ENCODE measurements at places on chromosomes 13 and 19. TPM values are rescaled to one million over a fixed set of nuclear protein-coding genes. Genes with fewer than 3 reads are reported as not detected.

- DNase-seq, result no peak
These were observed 12.7 kb downstream of the LPAR6 start for GRCh38 chr13:48400090-48400694.

DNA sequence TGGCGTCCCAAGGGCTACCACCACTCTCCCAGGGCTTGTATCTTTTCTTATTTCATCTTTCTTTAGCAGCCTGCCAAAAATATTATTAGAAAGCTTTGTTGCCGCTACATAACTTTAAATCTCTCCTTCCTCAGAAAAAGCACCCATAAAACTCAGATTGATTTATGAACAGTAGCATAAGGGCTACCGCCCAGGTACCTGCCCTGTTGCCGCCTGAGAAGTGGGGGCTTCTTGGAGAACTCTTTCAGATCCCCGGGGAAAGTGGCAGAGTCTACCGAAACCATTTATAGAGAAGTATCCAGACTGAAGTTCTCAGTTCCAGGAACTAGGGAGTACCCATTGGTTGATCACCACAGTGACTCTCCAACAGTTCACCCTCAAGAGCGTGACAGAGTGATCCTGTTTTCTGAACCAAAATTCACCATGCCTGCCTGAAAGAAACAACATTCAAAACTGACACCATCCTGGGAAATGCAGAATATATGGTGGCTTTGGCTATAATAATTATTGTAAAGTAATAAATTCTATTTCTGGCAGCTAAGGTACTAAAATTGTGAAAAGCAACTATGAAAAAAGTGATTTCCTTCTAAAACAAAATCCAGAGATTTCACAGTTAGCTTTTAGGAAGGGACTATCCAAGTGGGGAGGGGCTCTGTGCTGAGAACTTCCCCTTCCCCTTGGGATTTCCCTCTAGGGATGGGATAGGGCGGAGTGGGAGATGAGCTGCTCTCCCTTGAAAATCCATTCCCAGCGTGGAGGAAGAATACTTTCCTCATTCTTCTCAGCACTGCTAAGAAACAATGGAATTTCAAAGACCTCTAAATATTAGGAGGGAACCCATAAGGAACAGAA is 877 bp upstream of the N4BP2L1 start:
- DNase-seq, result no peak

- DNase-seq, result no peak
These were observed 334 bp upstream of the ANGPTL6 start for GRCh38 chr19:10102787-10103236.

The IRS2 gene
- 0.65 TPM for total RNA-seq

The THSD1 gene
- total RNA-seq, result 77.2 TPM

DNA sequence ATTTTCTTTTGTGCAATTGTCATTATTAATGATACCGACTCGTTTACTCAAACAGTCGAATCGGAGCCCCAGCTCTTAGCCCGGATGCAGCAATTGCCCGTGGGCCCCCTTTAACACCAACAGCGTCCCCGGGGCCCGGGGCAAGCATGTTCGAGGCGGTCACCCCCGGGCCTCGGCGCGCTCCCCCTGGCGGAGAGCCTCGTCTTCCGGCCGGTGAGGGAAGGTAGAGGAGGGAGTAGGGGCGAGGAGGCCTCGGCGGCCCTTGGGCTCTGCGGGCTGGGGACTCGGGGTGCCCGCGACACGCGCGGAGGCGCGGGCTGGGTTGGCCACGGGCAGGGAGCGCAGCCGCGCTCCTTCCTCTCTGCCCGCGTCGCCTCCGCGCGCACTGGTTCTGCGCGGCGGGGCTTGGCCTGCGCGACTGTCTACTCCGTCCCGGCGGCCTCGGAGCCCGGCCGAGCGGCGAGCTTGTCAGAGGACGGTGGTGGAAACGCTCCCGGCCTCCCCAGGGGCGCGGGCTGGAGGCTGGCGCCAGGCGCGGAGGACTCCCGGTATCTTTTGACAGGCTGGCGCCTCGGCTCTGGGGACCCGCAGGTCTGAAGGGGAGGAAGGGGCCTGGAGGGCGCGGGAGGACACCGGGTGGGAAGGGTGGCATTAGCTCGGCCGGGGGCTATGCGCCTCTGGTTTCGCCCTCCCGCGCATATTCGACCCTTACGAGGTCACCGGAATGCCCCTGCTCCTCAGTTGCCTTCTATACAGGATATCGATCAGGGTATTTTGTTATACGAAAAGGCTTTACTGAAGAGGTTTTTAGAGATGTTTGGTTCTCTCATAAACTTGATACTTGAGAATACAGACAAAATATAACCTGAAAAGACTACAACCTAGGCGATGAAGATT is 1.5 kb downstream of the BIVM start:
- peak; percentile 85 for DNase-seq

- DNase-seq, result no peak
These were observed 576.0 kb downstream of the PCDH17 start for GRCh38 chr13:58207501-58207900.

DNA sequence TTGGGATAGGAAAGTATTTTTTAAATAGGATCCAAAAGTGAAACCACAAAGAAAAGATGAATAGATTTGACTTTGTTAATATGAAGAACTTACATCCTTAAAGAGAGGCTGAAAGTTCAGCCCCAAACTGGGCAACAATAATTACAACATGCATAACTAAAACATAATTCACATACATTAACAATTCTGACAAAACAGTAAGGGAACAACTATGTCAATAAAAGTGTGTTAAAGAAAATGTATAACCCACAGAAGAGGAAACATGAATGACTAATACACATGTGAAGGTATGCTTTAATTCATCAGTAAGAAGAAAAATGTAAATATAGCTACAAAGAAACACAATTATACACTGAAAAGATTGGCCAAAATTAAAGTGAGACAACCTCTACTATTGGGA is 1597.6 kb upstream of the MIR17HG start:
- DNase-seq, result no peak

GRCh38 chr13:84931264-84931663 is 868.0 kb downstream of the SLITRK6 start:
- DNase-seq, result no peak

The ACP7 gene
- not detected for total RNA-seq

DNA sequence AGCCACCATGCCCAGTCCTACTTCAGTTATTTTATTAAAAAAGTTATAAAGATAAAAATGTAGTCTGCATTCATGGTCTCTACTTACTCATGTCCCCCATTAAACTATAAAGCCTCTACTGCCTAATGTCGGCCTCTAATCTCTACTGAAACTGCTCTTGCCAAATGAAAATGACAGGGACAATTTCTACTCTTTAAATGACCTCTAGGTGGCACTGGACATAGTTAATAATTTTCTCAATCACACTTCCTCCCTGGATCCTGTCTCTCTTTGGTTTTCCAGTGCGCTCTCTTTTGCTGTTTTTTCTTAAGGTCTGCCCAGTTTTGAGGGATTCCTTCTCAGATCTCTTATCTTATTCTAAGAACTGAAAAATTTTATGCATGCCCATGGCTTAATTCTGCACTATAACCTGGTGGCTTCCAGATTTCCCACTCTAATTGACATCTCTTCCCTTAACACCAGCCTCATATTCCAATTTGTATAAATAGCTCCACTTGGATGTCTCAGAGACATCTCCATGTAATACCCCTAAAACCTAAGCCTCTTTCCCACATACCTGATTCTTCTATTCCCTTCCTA is 54.3 kb downstream of the MTMR6 start:
- DNase-seq, result peak; percentile 43

The BEST2 gene
- total RNA-seq, result not detected

The SMIM44 gene
- not detected for total RNA-seq

The CABP5 gene
- total RNA-seq, result not detected

DNA sequence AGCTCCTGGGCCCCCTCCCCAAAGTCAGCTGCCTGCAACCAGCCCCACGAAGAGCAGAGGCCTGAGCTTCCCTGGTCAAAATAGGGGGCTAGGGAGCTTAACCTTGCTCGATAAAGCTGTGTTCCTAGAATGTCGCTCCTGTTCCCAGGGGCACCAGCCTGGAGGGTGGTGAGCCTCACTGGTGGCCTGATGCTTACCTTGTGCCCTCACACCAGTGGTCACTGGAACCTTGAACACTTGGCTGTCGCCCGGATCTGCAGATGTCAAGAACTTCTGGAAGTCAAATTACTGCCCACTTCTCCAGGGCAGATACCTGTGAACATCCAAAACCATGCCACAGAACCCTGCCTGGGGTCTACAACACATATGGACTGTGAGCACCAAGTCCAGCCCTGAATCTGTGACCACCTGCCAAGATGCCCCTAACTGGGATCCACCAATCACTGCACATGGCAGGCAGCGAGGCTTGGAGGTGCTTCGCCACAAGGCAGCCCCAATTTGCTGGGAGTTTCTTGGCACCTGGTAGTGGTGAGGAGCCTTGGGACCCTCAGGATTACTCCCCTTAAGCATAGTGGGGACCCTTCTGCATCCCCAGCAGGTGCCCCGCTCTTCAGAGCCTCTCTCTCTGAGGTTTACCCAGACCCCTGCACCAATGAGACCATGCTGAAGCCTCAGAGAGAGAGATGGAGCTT is 4.7 kb upstream of the CEACAM5 start:
- no peak for DNase-seq

GRCh38 chr13:35723053-35723461 is 246.6 kb upstream of the MAB21L1 start:
- no peak for DNase-seq

The NTF4 gene
- total RNA-seq, result not detected

- no peak for DNase-seq
These were observed 759.9 kb downstream of the GPC5 start for GRCh38 chr13:92158346-92158745.

The IZUMO1 gene
- 0.22 TPM for total RNA-seq

The SKA3 gene
- 1.8 TPM for total RNA-seq

The CGB5 gene
- total RNA-seq, result not detected

- peak; percentile 26 for DNase-seq
These were observed 915 bp downstream of the F10 start for GRCh38 chr13:113123226-113124201.

The GJA3 gene
- total RNA-seq, result not detected

- DNase-seq, result peak; percentile 51
These were observed 71.4 kb downstream of the ALOX5AP start for GRCh38 chr13:30806784-30807183.

The LRRC4B gene
- total RNA-seq, result under 0.01 TPM

- peak; percentile 47 for DNase-seq
These were observed 38.8 kb upstream of the ALOX5AP start for GRCh38 chr13:30696278-30697176.

DNA sequence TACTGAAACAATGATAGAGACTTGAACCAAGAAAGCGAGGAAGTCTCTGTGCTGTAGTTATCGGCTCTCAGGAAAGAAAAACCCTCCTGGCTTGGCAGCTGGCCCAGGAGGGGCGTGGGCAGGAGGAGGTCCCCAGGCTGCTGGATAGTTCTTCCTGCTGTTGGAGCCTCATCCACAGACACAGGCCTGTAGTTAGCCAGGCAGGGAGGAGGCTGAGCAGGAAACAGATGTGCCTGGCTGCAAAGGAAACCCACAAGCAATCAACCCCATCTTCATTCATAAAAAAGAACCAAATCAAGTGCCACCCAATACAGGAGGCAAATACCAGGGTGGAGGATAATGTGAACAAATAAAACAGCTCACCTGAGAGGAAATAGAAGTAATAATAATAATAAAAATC is 86.2 kb downstream of the IRS2 start:
- peak; percentile 63 for DNase-seq

The FKRP gene
- total RNA-seq, result 13.9 TPM

- no peak for DNase-seq
These were observed 117.5 kb downstream of the ZNF429 start for GRCh38 chr19:21622920-21623319.

The RFXANK gene
- total RNA-seq, result 69.5 TPM

- DNase-seq, result no peak
These were observed 20.5 kb upstream of the C1QTNF9 start for GRCh38 chr13:24288870-24289269.

The CBY2 gene
- total RNA-seq, result not detected

The KLK7 gene
- not detected for total RNA-seq

The PTH2 gene
- not detected for total RNA-seq

DNA sequence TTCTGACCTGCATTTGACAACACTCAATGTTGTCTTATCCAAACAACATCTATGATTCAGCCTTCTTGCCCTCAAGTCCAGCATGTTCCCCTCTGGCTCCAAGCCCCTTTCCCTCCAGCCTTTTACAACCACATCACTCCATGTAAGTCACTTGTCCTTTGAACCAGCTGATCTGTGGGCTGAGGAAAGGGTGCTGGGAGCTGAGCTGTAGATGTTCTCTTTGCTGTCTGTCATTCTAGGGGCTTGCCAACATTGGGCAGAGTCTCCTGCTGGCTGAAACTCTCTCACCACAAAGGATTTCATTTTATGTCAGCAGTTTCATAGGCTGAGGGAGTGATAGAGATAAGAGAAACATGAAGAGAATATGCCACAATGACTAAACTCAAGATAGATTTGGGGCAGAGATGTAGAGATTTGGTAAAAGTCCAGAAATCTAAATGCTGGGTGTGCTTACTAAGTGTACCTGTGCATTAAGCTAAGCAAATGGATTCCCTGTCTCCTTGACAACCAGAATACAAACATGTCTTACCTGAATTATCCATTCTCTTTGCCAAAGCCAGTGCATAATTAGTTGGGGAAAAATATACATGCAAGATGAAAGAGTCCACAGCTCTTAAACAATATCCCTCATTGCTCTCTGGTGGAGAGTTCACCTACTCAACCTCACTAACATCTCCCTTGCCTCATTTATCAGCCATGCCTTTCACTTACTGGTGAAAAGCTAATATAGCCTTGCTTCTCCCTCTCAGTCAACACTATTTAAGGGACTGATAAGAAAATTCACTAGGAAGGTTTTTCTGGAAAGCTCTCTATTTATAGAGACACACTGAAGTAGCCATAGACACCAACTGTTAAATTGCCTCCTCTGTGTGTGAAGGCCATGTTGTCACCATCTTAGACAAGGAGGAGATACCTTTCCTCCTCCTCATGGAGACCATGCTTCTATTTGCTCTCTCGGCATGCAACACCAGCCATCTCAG is 175.5 kb upstream of the SERP2 start:
- no peak for DNase-seq

The ZSWIM4 gene
- 11.3 TPM for total RNA-seq

- no peak for DNase-seq
These were observed 211.8 kb downstream of the PCCA start for GRCh38 chr13:100300708-100301107.

GRCh38 chr13:78607409-78608251 is 4.3 kb upstream of the POU4F1 start:
- DNase-seq, result no peak

DNA sequence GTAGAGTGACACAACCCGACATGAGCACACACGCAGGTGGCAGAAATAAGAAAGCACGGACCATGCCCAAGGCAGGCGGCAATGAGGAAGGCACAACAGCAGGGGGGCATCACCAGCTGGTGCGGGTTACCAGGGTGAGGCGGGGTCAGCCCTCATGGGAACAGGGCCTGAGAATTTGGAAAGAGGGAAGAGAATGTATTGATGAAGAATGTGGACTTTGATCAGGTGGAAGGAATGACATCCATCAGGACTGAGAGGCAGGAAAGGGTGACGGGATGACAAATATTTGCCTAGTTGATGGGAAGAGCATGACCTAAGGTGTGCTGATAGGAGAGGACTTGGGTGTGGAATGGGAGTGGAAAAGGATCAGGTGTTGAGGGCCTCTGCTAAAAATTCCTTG is 177.5 kb downstream of the ABCC4 start:
- no peak for DNase-seq

The RYR1 gene
- total RNA-seq, result not detected

The APOC1 gene
- 0.60 TPM for total RNA-seq

- no peak for DNase-seq
These were observed 29.6 kb upstream of the RCBTB2 start for GRCh38 chr13:48562296-48563066.

GRCh38 chr13:39586151-39586550 is 16.8 kb downstream of the LHFPL6 start:
- DNase-seq, result no peak

- DNase-seq, result no peak
These were observed 128.2 kb upstream of the OBI1 start for GRCh38 chr13:78787190-78787589.

The KPNA3 gene
- total RNA-seq, result 28.0 TPM

All from lung microvascular endothelial cell (primary cell).